ENCODE measurements at places on chromosomes 1 and 21.

DNA sequence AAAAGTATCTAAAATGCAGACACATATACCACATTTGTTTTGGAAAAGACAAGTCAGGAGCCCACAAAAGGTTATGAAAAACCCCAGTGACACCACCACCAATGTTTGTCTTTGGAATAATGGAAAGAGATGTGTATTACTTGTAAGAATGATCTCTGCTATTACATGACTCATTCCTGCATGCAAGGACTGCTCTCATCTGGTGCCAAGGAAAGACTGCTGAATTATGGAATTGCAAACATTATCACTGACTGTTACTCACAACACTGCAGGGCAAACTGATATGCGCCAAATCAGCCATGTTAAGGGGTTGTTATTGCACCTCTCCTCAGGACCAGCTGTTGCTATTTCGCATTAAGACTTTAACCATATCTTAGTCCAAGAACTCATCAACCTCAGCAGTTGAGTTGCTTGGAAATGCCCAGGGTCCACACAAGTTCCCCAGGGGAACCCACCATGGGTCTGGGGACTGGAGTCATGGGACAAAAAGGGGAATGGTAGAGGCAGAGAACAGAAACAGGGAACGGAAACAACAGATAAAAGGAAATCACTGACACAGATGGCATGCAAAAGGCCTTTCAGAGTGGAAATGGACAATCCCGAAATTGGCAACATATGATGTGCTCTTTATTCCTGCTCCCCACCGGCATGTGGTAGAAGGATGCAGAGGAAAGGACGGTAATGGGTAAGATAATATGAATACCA lies 34.4 kb downstream of the CAPZB start:
- no peak for DNase-seq

GRCh38 chr1:222140206-222140605 lies 398.3 kb upstream of the DUSP10 start:
- DNase-seq = no peak

GRCh38 chr21:26840912-26841311 lies 4.3 kb downstream of the ADAMTS1 start:
- DNase-seq = peak; percentile 36

DNA sequence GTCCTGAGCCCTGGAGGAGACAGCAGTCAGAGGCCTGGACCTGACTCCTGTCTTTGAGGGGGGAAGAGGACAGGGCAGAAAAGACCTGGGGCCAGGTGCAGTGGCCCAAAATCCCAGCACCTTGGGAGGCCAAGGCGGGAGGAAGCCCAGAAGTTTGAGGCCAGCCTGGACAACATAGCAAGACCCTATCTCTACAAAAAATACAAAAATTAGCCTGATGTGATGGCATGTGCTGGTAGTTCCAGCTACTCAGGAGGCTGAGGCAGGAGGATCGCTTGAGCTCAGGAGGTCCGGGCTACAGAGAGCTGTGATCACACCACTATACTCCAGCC lies 104.5 kb upstream of the ARHGEF16 start:
- DNase-seq = no peak

- no peak for DNase-seq
Measured at GRCh38 chr1:10398278-10398733, 558 bp upstream of the PGD start.

DNA sequence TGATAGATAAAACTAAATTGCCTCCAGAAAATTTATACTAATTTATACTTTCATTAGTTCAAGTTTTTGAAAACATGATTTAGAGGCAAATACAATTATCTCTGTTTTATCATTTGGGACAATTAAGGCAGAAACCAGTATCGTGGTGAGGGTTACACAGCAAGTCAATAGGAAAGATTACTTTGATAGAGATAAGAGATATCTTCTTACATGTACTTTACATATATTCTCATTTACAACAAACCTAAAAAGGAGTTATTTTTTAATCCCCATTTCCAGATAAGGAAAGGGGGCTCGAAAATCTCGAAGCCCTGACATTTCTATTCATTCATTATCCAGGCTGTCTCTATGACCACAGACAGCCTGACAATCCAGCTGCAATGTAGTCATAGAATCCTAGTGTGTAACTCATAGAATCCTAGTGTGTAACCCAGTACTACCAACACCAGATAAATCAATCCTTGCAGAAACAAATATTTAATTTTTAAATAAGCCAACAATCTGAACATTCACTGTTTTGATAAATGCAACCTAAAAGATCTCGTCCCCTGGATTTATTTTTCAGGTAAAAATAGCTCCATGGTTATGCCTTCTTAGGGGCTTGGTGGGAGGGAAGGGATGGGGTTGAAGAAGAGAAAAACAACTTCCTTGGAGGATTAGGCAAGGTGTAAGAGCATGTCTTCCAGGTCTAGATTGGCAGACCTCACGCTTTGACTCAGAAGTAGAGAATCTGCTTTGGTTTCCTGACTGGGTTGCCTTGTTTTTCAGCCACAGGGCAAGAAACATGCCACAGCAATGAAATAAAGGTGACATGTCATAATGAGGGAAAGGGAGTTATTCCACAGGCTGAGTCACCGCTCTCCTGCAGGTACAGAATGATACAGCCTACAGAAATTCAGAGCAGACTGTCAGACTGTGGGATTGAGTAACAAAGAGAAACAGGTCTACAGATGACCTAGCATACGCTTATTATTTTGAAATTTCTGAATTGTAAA lies 45.6 kb downstream of the IRF2BP2 start:
- DNase-seq = no peak

GRCh38 chr1:206725109-206725963 lies 40.6 kb downstream of the MAPKAPK2 start:
- DNase-seq = peak; percentile 37

DNA sequence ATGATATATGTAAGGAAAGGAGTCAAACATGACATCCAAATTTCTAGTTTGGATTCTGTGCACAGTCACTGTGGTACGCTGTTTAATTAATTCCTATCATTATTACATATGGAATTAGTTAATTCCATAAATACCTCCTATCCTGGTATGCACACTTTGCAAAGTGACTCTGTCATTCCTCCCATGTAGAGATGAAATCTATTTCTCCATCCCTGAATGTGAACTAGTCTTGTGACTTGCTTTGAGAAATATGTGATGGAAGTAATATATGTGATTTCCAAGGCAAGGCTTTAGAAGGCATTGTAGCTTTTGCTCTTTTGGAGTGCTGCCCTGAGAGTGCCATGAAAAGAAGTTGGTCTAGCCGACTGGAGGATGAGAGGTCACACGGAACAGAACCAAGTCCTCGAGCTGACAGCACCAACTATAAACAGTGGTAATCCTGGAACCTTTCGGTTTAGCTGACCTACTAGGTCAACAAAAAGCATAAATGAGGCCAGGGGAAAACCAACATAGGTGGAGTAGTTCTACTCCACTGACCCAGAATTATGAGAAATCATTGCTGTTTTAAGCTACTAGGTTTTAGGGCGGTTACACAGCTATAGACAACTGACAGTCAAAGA lies 1.5 kb downstream of the SELENOF start:
- no peak for DNase-seq

GRCh38 chr1:41418857-41419583 lies 57.8 kb downstream of the FOXO6 start:
- DNase-seq = no peak

DNA sequence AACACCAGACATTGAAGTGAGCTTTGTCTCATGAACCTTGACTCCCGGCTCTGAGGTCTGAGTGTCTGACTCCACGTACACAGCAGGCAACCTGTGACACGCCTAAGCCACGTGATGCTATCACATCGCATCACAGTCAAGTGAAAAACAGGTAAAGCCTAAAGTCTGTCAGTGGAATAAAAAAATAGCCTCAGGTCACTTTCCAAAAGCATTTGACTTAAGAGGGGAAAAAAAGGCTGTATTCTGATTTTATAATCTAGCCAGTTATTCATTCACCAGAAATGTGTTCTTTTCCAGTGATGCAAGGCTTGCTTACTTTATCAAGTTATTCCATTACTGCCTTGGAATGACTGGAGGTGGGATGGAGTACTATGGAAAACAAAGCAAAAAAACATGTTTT lies 163.2 kb upstream of the HMCN1 start:
- no peak for DNase-seq

DNA sequence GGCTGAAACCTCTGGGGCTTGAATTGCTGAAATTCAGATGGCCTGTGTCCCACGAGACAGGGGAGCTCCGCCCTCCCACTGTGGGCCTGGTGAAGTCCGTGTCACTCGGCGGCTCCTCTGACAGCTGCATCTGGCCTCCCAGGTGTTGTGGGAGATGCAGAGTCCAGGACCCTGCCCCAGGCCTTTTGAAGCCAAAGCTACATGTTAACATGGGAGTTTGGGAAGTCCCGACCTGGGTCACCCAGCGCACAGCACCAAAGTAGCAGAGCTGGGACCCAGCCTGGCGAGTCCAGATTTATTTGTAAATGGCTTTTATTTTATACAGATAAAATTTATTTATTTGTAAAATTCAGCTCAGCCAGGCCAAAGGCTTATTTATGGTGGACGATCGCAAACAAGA lies 28.9 kb downstream of the SLC37A1 start:
- peak; percentile 32 for DNase-seq

DNA sequence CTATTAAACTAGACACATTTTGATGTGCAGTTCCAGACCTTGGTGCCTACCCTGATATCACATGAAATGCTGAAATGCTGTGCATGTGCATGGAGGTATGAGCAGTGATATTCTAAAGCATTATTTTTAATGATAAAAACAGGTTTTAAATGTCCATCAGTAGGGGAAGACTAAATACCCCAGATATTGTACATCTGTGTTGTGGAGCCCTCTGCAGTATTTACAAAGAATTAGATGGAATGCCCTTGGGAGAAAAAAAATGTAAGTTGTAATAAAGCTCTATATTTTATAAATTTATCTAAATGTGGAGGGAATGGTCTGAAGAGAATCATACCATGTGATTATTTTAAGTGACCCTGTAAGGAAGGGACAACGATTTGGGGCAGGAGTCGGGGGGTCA lies 39.1 kb upstream of the IGSF5 start:
- no peak for DNase-seq

GRCh38 chr1:203095061-203095690 lies 9.4 kb upstream of the MYOG start:
- no peak for DNase-seq

DNA sequence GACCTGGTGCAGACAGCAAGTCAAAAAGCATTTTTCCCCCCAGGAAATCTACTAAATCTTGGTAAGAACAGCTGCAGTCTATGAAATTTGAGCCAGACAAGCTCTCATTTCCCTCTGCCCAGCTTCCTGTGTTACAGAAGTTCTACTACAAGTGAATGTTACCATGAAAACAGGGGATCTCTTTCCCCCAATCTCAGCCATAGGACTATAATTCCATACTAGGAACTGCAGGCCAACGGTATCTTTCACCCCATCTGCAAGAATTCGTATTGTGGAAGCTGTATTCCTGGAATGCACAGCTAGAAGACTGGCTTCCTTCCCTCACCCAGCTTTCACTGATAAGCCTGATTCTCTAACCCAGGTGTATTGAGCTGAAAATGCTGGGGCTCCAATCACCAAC lies 1655.4 kb downstream of the BRINP3 start:
- DNase-seq = no peak

- no peak for DNase-seq
Measured at GRCh38 chr1:102851616-102852015, 256.7 kb downstream of the COL11A1 start.

DNA sequence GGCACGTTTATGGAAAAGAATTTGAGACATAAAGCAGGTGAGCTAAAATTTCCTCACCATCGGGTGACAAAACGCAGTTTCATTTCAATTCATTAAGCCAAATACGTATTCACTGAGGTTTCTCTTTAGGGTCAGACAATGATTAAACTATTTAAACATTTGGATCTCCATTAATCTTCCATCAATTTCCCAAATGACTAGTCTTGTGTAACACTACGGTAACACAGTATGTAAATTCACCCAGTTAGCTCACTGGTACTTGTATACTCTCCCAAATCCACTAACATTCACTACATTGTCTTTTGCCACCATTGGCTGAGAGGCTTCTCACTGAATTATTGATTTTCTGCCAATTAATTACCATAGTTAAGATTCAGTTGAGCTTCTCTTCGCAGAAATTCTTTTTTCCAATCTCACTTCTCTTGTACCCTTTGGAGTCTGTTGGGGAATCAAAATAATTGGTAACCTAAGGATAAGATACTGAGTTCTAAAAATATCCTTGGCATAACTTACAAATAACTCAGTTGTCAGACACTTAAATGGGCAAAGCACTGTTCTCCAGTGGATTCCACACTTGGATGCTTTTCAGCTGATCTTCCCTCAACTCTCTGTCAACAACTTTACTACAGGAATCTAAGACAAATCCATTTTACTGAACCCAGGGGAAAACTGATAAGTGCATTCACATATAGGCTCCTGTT lies 40.7 kb downstream of the SIPA1L2 start:
- no peak for DNase-seq

- no peak for DNase-seq
Measured at GRCh38 chr1:150537732-150538684, 11.2 kb upstream of the ADAMTSL4 start.

GRCh38 chr1:226210571-226211176 lies 12.8 kb upstream of the MIXL1 start:
- DNase-seq = no peak

DNA sequence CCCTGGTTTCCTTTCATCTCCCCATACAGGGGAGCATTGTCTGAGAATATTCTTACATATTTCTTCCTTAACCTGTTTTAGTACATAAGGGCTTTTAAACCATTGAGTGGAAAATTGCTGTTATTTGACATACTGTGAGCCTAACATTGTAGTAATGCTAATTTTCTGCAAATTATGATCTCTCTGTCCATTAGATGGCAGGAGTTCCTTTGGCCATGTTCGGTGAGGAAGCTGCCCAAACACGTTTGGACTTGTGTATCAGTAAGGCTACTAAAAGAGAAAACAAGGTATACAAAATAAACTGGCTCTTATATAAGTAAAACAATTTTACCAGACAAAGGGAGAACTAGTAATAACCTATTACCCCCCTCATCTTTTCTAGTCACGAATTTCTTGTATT lies 29.2 kb downstream of the CDC7 start:
- DNase-seq = no peak

DNA sequence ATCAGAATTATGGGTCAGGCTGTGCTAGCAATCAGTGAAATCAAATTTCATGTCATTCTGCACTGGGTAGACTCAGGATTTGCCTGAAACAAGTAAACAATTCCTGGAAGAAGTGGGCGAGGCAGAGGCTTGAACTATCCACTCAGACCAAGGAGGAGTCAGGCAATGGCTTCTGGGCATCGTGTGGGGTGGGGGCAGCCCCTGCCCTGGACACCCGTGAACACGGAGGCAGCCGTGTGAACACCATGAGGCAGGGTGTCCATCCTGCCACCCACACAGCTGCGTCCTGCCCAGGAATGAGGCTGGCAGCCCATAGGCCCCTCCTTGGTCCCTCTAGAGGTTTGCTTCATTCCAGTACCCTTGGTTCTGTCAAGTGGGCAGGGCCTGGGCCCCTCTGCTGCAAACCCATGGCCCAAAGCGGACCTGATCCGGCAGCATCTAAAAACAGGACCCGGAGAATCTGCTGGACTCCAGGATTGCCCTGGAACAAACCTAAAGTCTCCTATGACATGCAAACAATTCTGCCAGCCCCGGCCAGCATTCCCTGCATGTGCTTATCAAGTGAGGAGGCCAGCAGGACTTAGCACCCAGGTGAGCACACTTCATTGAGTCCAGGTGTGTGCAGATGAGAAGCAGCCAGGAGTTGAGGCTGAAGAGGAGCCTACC lies 69.5 kb downstream of the PDE9A start:
- no peak for DNase-seq

All from posterior cingulate gyrus (tissue), 11 donors.